ENCODE measurements at places on chromosomes 3 and 15. TPM values are rescaled to one million over a fixed set of nuclear protein-coding genes. Genes with fewer than 3 reads are reported as not detected.

DNA sequence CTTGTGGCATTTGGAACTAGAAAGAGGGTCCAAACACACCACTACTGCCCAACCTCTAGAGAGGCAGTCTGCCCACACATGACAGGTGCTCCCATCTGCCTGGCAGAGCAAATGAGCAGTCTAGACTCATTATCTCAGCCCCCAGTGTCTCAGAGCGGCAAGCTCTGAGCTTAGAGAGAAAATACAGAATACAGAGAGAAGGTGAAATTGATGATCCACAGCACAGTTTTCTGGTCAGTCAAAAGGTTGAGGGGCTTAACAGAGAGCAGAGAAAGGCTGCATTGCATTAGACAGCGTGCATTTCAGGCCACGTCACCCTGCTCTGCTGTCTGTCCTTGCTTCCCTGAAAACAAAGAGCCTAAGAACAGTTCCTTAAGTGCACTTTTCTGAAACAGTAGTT, 135.1 kb downstream of the KCNMB2 start:
- DNase-seq, result no peak

GRCh38 chr3:173275740-173276139, 121.8 kb upstream of the NLGN1 start:
- DNase-seq, result no peak

GRCh38 chr3:10008588-10009344, 17.5 kb upstream of the FANCD2 start:
- DNase-seq, result no peak

CFAP20DC gene
- total RNA-seq, result 1.8 TPM

All from GM12878 (cell line).